Stimulated activated CD4-positive, alpha-beta T cell treated with anti-CD3 and anti-CD28 coated beads, Interleukin-2, amount 100 ng/mL, for 4 hours (primary cell): ENCODE measurements at places on chromosomes 5 and 9.

- DNase-seq: no peak
Observed at GRCh38 chr5:20972419-20972925, 984.5 kb upstream of the CDH18 start.

DNA sequence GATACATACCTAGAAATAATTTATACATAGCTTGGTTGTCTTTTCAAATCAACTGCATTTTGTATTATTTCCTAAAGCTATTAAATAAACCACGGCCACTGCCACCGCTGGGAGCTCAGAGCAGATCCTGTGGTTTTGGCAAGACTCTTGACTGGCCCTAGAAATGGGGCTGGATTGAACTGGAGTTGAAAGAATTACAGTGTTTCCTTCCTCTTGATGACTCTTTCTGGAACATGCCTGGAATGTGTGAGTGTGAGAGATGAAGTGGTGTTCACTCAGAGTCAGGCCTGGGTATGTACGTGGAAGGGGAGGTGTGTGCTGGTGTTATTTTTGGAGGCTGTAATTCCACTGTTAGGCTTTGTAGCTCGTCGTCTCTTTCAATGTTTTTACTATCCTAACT is 45.9 kb downstream of the TEK start:
- no peak for DNase-seq

GRCh38 chr5:43609752-43610151 is 6.8 kb downstream of the NNT start:
- DNase-seq: no peak

DNA sequence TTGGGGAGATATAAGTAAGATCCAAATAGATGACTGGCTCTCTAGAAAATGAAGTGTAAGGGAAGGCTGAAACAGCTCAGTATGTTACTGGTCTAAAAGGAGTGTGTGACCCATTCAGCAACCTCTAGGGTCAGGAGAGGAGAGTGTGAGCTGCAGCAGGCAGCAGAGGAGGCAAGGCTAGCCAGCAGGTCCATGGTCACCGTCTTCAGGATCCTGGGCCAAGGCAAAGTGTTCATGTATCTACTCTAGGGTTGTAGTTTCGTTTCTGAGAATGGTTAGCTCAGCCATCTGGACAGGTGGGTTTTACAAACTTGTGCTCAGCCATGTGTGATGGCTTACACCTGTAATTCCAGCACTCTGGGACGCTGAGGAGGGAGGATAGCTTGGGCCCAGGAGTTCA is 13.7 kb downstream of the MYO10 start:
- DNase-seq: no peak

DNA sequence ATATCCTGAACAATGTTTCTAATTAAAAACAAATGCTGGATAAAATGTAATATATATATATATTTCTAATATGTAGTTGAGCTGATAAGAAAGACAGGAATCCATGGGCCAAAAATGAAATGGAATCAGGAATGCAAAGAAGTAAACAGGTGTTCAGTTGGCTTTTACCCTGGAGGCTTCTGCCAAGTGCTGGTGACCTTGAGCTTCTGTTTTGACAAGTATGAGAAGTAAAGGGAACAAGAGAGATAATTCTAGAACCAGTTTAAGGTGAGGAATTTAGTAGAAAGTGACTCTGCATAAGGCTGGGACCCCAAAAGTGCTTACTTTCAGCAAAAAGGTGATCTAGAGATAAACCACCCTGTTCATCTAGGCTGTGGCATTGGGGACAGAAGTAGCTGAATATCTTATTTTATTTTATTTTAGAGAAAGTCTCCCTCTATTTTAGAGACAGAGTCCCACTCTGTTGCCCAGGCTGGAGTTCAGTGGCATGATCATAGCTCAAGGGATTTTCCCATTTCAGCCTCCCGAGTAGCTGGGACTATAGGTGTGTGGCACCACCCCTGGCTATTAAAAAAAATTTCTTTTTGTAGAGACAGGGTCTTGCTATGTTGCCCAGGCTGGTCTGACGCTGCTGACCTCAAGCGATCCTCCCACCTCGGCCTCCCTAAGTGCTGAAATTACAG is 27.0 kb downstream of the DCAF10 start:
- DNase-seq: no peak

DNA sequence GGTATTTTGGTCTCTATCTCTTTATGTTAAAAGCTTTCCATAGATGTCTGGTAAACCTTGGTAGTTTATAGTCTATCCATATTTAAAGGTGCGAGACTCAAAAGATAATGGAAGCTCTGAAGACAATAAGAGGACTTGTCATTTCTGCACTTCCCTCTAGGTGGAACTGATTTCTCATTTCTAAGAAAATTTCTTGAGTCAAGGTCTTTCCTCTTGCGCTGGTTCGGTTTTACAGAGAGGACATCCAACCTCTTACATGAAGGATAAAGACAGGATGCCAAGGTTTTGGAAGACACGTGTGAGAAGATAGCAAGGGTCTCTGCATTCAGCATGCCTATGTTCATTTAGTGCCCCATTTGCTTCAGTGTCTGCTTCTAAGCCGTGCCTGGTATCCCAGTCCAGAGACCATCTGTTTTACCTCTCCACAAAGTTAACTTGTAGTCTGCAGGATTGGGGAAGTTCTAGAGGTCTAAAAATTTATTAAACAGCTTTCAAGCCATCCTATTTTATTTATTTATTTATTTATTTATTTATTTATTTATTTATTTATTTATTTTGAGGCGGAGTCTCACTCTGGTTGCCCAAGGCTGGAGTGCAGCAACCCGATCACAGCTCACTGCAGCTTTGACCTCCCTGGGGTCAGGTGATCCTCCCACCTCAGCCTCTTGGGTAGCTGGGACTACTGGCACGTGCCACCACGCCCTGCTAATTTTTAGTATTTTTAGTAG is 41.6 kb downstream of the KIAA1191 start:
- no peak for DNase-seq

DNA sequence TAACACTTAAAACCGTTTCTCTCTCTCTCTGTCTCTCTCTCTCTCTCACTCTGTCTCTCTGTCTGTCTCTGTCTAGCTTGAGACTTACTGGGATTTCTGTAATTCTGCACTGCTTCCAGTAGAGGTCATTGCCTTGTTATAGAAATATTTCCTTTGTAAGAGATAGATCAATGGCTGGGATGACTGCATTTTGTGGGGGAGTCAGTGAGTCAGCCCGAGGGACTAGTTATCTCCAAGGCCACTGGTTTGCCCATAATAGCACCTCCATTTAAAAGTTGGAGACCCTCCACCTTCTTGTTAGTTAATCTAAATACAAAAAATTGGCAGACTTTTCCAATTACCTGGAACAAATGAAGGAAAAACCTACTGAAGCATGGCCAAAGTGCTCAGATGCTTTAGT is 547.2 kb downstream of the LRRC70 start:
- DNase-seq: no peak

- DNase-seq: no peak
Observed at GRCh38 chr9:121822093-121823085, 171.0 kb downstream of the DAB2IP start.

DNA sequence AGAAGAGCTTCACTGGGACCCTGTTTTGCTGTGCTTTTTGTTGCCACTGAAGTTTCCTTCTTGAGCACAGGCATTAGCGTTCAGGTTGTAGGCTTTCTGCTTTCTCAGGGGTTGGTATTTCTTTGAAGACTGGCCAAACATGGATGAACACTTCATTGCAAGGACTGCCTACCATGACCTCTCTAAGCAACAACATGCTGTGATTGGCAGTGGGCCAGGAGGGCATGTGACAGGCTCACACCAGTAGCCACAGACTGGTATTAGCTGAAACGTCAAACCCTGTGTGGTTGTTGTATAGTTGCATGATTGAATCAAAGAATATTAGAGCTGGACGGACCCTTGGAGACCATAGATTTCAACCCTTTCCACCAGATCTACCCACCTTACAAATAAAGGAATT is 20.0 kb upstream of the MLANA start:
- DNase-seq: no peak

GRCh38 chr5:176360894-176361436 is 599 bp downstream of the KIAA1191 start:
- DNase-seq: no peak

- no peak for DNase-seq
Observed at GRCh38 chr5:80181618-80182211, 74.1 kb downstream of the SERINC5 start.

- DNase-seq: no peak
Observed at GRCh38 chr9:122263699-122264349, 816 bp downstream of the RBM18 start.

GRCh38 chr5:165565911-165566310 is 2060.5 kb downstream of the MAT2B start:
- DNase-seq: no peak

- DNase-seq: no peak
Observed at GRCh38 chr5:111997711-111998110, 240.7 kb upstream of the NREP start.

GRCh38 chr5:117242028-117242427 is 667.4 kb upstream of the SEMA6A start:
- DNase-seq: no peak

- no peak for DNase-seq
Observed at GRCh38 chr5:177973066-177973635, 22.9 kb downstream of the PROP1 start.

DNA sequence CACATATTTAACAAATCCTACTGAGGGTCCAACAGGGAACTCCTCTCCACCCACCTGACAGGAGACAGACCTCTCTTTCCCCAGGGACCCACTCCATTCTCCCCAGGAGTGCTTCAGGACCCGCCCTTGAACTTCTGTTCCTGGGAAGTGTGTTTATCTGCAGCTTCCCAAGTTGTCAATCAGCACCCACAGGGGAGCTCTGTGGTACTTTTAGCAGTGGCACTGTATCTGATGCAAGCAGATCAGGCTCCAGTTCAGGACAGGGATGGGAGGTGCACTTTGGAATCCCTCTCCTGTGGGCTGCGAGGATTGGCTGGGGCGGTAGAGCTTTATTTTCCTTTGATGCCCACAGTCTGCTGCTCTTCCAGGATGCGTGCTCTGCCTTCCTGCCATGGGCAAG is 8.7 kb downstream of the GALNT10 start:
- DNase-seq: no peak

- DNase-seq: no peak
Observed at GRCh38 chr5:132010989-132011621, 353 bp downstream of the ACSL6 start.

GRCh38 chr5:76230711-76231285 is 147.6 kb downstream of the SV2C start:
- no peak for DNase-seq

DNA sequence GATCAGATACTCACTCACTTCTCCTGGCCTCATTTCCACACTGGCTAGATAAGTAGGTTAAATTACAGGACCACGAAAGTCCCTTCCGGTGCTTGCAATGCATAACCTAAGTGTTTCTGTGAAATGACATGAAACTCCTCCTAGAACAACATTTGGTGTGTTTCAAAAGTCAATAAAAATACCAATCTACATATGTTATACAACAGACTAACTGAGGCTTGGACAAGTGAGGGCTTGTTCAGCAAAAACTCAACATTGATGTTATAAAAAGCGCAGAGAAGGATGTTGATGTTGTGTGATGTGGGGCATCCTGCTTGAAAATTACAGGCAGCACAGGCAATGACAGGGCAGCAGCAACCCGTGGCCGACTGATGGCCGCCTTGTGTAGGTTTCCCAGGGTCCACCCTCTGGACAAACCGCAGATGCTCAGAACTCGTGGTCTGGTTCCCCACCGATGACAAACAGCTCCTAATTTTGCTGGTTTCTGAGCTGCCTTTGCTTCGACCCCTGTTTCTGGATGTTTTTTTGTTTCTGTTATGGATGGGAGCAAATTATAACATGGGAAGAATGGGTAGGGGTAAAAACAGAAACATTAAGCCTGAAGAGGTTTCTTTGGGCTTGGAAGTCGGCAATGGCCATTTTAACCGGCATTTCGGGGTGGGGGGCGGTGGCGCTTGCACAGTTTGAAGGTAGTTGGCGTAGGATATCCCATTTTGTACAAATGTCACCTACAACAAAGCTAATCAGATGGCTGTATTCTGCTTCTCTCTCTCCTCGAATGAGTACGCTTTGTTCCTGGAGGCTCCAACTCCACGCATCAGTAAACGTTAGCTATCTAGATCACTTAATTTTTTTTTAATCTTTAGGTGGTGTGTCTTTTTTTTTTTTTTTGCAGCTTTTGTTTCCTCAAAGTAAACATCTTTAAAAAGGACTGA is 116.1 kb downstream of the PDZD2 start:
- no peak for DNase-seq

- no peak for DNase-seq
Observed at GRCh38 chr5:140147460-140147859, 21.7 kb downstream of the IGIP start.

- DNase-seq: no peak
Observed at GRCh38 chr5:140795259-140795641, 598 bp downstream of the PCDHA2 start.

GRCh38 chr5:1765141-1765879 is 34.3 kb downstream of the MRPL36 start:
- no peak for DNase-seq

DNA sequence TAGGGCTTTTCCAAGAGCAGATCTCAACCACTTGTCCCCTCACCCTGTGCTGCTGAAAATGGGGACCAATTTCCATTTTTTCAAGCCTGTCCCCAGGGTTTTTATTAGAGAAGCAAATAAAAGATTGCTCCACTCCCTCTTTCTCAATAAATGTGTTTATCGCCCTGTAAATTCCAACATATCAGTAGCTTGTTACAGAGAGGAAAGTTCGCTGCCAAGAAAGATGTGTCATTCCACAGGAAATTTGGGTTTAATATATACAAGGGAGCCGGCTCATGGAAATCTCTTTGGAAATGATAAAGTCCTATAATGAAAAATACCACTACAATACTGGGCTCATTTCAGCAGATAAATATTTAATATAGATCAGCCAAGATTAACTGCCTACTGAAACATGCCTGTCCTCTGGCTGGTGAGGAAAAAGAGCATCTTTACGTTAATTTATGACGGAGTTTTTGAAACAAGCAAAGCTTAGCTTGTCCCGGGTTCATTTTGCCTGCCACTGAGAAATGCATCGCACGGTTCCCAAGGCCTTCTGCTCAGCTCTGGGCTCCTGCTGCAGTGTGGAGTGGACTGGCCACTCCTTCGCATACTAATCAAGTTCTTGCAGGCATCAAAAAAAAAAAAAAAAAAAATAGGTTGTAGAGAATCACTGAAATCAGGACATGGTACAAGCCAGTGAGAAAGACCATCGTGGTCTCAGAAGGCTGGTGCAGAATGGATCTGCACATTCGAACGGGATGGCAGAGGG is 84.5 kb downstream of the BRINP1 start:
- DNase-seq: no peak

DNA sequence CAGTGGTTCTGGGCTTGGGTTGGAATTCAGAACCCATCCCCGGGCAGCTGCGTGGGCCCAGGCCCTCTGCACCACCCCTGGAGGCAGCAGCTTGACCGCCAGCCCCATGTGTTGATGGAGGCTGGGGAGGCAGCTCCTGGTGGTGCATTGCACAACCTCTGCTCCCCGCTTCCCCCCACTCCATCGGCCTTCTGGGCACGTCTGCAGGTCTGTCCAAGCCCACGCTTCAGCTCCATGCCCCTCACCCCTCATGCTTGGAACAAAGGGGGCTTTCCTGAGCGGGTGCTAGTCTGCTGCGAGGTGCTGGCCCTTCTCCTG is 1.4 kb downstream of the NCS1 start:
- DNase-seq: no peak

- no peak for DNase-seq
Observed at GRCh38 chr9:79824265-79824664, 252.5 kb downstream of the TLE4 start.

GRCh38 chr5:51494821-51495220 is 111.6 kb downstream of the ISL1 start:
- no peak for DNase-seq
